Caki2 (cell line): ENCODE measurements at places on chromosomes 6 and 20. TPM values are rescaled to one million over a fixed set of nuclear protein-coding genes. Genes with fewer than 3 reads are reported as not detected.

MCHR2 gene
- total RNA-seq = not detected in 2 replicates

RSPO3 gene
- total RNA-seq = 2.4 and 7.7 TPM in 2 replicates

SNPH gene
- 11.1 and 14.5 TPM in 2 replicates for total RNA-seq

ENPP1 gene
- total RNA-seq = 2.6 and 2.8 TPM in 2 replicates

OR12D3 gene
- total RNA-seq = not detected in 2 replicates

MAPK14 gene
- 27.0 and 40.4 TPM in 2 replicates for total RNA-seq

SAMD10 gene
- 0.95 and 1.2 TPM in 2 replicates for total RNA-seq

APOM gene
- 9.2 TPM in 1 of 2 replicates, not detected in the other for total RNA-seq

TOMM34 gene
- total RNA-seq = 42.3 and 48.0 TPM in 2 replicates

SPINT4 gene
- not detected in 2 replicates for total RNA-seq

ZNF311 gene
- total RNA-seq = 4.1 and 5.9 TPM in 2 replicates

RAMACL gene
- not detected in 2 replicates for total RNA-seq

DNMT3B gene
- total RNA-seq = 52.7 and 54.1 TPM in 2 replicates

LPA gene
- not detected in 2 replicates for total RNA-seq

KIAA0408 gene
- 0.14 TPM in 1 of 2 replicates, not detected in the other for total RNA-seq

C6orf118 gene
- total RNA-seq = not detected in 2 replicates

JAG1 gene
- total RNA-seq = 142 and 148 TPM in 2 replicates

SLC26A8 gene
- not detected in 2 replicates for total RNA-seq

PROCR gene
- 30.9 and 56.1 TPM in 2 replicates for total RNA-seq

TMEM217 gene
- total RNA-seq = 0.74 TPM in 1 of 2 replicates, not detected in the other

GRM1 gene
- 0.20 and 0.41 TPM in 2 replicates for total RNA-seq

SIRPG gene
- total RNA-seq = not detected in 2 replicates

CFB gene
- 2.6 and 4.7 TPM in 2 replicates for total RNA-seq

PNLDC1 gene
- total RNA-seq = not detected in 2 replicates

DCDC2 gene
- total RNA-seq = 4.7 and 5.4 TPM in 2 replicates

PKHD1 gene
- 3.4 and 4.2 TPM in 2 replicates for total RNA-seq

TREM2 gene
- not detected in 2 replicates for total RNA-seq

DAAM2 gene
- not detected in 2 replicates for total RNA-seq

SIRPD gene
- not detected in 2 replicates for total RNA-seq

TMEM200A gene
- not detected in 2 replicates for total RNA-seq

LHFPL5 gene
- 1.0 TPM in 1 of 2 replicates, not detected in the other for total RNA-seq

PLAGL1 gene
- 6.0 and 13.4 TPM in 2 replicates for total RNA-seq

LAMA4 gene
- total RNA-seq = 12.0 and 12.4 TPM in 2 replicates

PTK6 gene
- 3.2 and 4.4 TPM in 2 replicates for total RNA-seq

STX11 gene
- 5.7 TPM in 1 of 2 replicates, not detected in the other for total RNA-seq

PHACTR1 gene
- not detected in 2 replicates for total RNA-seq

PSORS1C1 gene
- 0.20 and 1.8 TPM in 2 replicates for total RNA-seq

SLCO4A1 gene
- 65.5 and 77.6 TPM in 2 replicates for total RNA-seq

EFCAB8 gene
- not detected in 2 replicates for total RNA-seq

GSTA4 gene
- total RNA-seq = 83.6 and 89.8 TPM in 2 replicates

TMEM14A gene
- 101 and 113 TPM in 2 replicates for total RNA-seq

ZNF341 gene
- total RNA-seq = 0.64 and 1.1 TPM in 2 replicates

MAP3K5 gene
- total RNA-seq = 7.0 and 7.2 TPM in 2 replicates

TGM3 gene
- 0.24 TPM in 1 of 2 replicates, not detected in the other for total RNA-seq

SLC17A1 gene
- total RNA-seq = 0.24 and 0.64 TPM in 2 replicates

WFDC10B gene
- total RNA-seq = not detected in 2 replicates

ATAT1 gene
- 1.3 and 4.6 TPM in 2 replicates for total RNA-seq

SMOC2 gene
- 0.68 TPM in 1 of 2 replicates, not detected in the other for total RNA-seq

GNMT gene
- 1.5 TPM in 1 of 2 replicates, not detected in the other for total RNA-seq

GPRC6A gene
- total RNA-seq = not detected in 2 replicates

DEFB116 gene
- total RNA-seq = not detected in 2 replicates

LY6G6D gene
- total RNA-seq = not detected in 2 replicates

BPIFA1 gene
- total RNA-seq = not detected in 2 replicates

VWA7 gene
- total RNA-seq = 5.5 and 6.1 TPM in 2 replicates

SLC22A7 gene
- total RNA-seq = not detected in 2 replicates

APMAP gene
- 130 and 132 TPM in 2 replicates for total RNA-seq

ZNF334 gene
- 0.24 TPM in 1 of 2 replicates, not detected in the other for total RNA-seq

FILIP1 gene
- 0.10 TPM in 1 of 2 replicates, not detected in the other for total RNA-seq
